Brain (organoid and tissue), 16 donors: ENCODE measurements at places on chromosomes 5 and 9.
A peak's percentile ranks its signal among the peaks of the same experiment; 100 is the strongest.

DNA sequence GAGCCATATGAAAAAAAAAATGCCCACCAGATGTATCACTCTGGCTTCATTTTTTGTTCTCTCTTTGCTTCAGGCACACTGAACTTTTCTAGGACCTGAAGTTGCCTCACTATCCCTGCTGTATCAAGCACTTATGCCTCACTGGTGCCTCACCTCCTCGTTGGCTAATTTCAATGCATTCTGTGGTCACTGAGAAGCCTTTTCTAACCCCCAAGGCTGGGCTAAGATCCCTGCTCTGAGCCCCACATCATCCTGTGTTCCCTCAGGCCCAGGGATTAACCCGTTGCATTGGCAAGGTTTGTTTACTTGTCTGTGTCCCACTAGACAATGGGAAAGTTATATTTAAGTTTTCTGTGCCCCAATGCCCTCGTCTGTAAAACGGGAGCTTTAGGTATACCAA is 362.7 kb downstream of the OSTF1 start:
- no peak for DNase-seq

- DNase-seq = no peak
Observed at GRCh38 chr5:73997960-73998359, 372.0 kb downstream of the ARHGEF28 start.

GRCh38 chr9:95450171-95451064 is 66.4 kb downstream of the PTCH1 start:
- peak; percentile 78 for DNase-seq

DNA sequence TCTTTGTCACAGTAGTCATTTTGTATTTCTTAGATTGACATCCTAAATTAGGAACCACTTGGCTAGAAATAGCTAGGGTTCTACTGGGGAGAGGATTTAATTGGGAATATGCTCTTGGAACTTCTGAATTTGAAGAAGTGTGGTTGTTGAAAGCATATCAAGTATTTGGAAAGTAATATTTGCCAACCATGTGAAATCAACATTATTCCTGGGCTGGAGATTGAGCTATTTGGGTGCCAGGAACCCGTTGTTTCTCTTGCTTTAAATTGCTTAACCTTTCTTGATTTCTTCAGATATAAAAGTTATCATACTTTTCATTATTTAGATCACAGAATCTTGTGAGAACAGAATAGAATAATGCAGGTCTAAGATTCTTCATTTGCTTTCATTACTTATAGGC is 178.4 kb upstream of the ELL2 start:
- no peak for DNase-seq

DNA sequence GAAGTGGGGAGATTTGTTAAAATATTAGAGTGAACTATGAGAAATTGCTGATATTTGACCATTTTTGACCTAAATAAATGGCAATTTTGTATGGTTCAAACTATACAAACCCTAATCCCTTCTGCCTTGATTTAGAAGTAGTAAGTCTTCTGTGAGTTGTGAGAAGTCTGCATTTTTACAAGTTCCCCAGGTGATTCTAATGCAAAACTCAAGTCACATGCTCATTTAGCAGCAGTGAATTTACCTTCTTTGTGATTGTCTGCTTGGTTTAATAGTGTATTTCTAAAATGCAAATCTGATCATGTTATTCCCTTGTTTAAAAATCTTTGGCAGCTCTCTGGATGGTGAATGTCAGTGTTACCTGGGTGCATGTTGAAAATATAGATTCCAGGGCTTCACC is 2.8 kb downstream of the MEGF10 start:
- DNase-seq = no peak
